Activated CD8-positive, alpha-beta memory T cell treated with anti-CD3 and anti-CD28 coated beads, Interleukin-2, amount 50 U/mL, for 48 hours (primary cell): ENCODE measurements at places on chromosomes 12 and 14.

DNA sequence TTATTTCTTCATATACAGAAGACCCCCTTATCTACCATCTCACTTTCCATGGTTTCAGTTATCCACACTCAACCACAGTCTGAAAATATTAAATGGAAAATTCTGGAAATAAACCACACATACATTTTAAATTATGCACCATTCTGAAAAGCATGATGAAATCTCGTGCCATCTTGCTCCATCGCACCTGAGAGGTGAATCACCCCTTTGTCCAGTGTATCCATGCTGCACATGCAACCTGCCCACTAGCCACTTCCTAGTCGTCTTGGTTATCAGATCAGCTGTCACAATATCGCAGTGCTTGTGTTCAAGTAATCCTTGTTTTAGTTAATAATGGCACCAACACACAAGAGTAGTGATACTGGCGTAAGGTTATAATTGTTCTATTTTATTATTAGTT, 145.7 kb downstream of the C12orf42 start:
- no peak for DNase-seq

- peak; percentile 43 for DNase-seq
These were observed 20.6 kb upstream of the RIN3 start for GRCh38 chr14:92493024-92493423.

DNA sequence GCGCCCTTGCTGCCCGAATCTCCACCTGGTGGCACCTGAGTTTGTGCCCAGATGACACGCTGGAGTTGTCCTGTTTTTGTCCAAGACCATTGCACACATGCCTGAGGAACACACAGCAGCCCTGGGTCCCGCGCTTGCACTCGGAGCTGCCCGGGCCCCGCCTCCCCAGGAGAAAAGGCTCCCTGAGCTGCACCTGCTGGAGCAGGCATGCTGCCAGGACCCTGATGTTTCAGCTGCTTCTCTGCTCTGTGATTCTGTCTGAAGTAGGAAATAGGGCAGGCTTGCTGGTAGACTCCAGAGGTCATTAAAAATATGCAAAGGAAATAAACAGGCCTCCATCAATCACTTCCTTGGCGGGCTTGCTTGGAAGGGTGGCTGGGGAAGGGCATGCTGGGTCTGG, 271.6 kb downstream of the CACNA1C start:
- DNase-seq = no peak

DNA sequence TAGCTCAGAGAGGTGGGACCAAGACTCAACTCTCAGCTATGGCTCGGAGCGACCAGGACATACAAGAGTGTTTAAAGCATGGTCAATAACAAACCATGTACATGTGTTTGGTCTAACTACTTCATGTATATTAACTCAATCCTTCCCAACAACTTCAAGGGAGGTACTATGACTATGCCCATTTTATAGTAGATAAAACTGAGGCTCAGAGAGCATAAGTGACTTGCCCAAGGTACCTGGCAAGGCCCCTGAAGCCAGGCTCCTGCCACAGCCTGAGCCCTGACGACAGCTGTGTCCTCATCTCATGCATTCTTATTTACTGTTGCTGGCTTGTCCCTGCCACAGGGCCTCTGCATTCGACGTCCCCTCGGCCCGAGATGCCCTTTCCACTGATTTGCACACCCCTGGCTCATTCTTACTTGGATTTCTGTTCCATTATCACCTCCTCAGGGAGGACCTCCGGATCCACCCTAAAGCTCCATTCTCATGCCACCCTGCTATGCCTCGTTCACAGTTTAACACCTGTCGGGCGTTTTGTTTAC, 2.6 kb downstream of the TESC start:
- no peak for DNase-seq

DNA sequence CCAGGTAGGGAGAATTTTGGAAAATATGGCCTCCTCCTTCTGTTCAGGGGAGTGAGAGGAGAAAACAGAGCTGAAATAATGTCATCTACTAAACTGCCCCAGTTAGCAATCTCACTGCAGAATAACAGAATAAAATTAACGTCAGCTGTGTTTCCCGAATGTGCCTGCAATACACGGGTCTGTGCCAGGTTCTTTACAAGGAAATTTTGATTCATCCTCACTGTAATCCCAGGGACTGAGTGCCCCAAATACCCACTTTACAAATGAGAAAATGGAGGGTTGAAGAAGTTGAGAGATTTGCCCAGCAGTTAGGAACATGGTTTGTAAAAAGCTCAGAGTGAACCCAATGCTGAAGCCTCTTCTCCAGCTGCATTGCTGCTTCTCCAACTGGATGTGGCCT, 21.3 kb upstream of the SERPINA6 start:
- no peak for DNase-seq

DNA sequence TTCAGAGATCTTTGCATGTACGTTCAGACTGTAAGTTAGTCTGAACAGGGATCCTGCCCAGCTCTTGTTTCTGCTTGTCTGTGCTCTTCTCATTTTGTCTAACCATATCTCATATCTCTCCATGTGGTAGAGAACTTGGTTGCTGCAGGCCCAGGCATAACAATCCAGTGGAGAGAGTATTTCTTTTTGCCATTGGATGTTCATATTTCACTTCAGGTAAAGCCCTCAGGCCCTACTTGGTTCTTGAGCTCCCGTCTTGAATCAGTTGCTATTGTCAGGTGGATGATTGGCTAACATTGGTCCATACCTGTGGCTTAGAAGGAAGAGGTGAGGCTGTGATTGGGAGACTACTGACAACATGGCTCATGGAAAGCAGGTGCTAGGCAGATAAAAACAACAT, 357.7 kb upstream of the FLRT2 start:
- DNase-seq = no peak

- DNase-seq = no peak
These were observed 125.3 kb downstream of the ETV6 start for GRCh38 chr12:11774821-11775220.

- no peak for DNase-seq
These were observed 11.3 kb downstream of the KIF26A start for GRCh38 chr14:104149617-104150135.

DNA sequence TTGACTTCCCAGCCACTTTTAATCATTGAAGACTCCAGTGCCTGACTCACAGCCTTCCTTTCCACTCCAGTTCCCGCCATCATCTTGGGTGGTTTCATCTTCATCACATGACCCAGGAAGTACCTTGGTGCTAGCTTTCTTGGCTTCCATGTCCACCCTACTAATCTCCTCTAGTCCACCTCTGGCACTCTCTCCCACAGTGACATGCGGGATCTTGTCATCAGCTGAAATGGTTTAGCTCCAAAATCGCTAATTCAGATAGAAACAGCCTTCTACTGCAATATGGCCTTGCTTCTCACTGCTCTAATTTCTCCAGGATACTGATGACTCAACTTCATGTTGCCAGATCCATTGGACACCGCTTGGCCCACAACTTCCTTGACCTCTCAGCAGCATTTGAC, 24.5 kb downstream of the WDR20 start:
- no peak for DNase-seq

DNA sequence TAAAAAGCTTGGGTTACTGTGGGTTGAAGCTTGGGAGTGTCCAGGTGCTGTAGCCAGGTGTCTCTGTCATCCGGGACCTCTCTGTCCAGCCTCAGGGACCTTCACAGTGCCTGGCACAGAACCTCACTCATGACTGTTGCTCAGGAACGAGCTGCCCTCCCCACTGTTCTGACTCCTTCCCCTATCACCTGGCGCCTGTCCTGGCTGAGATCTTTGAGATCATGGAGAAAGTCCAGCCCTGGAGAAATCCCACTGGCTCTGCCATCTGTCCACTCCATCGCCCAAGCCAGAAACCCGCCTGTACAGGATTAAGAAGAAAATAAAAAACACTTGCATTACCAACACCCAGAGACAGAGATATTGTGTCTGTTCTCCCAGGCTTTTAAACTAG, 53.5 kb downstream of the DGLUCY start:
- no peak for DNase-seq

- peak; percentile 77 for DNase-seq
These were observed 3.0 kb downstream of the DHRS1 start for GRCh38 chr14:24296341-24297157.

DNA sequence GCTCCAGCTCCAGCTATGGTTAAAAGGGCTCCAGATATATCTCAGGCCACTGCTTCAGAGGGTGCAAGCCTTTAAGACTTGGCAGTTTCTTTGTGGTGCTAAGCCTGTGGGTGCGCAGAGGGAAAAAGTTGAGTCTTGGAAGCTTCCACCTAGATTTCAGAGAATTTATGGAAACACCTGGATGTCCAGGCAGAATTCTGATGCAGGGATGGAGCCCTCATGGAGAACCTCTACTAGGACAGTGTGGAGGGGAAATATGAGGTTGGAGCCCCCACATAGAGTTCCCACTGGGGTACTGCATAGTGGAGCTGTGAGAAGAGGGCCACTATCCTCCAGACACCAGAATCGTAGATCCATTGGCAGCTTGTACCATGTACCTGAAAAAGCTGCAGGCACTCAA, 69.9 kb downstream of the SDR9C7 start:
- no peak for DNase-seq

DNA sequence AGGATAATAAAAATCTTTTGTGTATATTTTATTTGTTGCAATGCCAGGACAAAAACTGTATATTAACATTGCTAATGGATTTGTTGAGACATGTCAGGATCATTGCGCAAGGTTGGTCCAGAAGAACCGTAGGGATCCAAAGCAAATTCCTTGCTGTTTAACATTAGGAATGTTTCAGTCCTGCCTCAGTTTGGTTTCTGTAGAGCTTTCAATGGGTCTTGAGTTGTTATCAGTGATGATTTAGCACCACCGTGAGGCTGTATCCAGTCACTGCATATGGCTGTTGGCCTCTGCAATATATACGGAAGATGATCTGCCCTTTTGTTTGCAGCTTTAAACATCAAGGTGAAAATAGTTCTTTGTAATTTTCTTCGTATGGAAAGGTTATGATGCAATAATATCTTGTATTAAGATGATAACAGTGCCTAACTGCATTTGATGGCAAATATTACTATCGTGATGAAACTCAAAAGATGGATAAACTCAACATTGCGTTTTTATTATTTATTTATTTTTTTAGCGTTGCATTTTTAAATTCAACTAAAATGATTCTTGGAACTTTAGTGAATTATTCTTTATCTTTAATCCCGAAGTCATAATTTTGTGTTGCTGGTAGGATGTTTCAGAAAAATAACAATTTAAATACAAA, 231.2 kb downstream of the AKAP6 start:
- no peak for DNase-seq

DNA sequence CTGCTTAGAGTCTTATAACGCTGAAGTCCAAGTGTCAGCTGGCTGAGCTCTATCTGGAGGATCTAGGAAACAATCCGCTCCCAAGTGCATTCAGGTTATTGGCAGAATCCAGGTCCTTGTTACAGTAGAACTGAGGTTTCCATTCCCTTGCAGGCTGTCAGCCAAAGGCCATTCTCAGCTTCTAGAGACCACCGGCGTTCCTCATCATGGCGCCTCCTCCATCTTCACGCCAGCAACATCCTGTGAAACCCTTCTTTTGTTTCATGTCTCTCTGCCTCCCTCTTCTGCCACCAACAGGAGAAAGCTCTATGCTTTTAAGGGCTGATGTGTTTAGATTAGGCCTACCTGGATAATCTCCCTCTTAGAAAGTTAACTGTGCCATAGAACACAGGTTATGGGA, 133.0 kb upstream of the RASSF8 start:
- no peak for DNase-seq

GRCh38 chr14:69317102-69317755, 57.3 kb downstream of the GALNT16 start:
- peak; percentile 13 for DNase-seq

GRCh38 chr12:109613649-109614455, 40.3 kb downstream of the MVK start:
- no peak for DNase-seq

GRCh38 chr14:22539831-22540230, 49.2 kb downstream of the DAD1 start:
- no peak for DNase-seq

DNA sequence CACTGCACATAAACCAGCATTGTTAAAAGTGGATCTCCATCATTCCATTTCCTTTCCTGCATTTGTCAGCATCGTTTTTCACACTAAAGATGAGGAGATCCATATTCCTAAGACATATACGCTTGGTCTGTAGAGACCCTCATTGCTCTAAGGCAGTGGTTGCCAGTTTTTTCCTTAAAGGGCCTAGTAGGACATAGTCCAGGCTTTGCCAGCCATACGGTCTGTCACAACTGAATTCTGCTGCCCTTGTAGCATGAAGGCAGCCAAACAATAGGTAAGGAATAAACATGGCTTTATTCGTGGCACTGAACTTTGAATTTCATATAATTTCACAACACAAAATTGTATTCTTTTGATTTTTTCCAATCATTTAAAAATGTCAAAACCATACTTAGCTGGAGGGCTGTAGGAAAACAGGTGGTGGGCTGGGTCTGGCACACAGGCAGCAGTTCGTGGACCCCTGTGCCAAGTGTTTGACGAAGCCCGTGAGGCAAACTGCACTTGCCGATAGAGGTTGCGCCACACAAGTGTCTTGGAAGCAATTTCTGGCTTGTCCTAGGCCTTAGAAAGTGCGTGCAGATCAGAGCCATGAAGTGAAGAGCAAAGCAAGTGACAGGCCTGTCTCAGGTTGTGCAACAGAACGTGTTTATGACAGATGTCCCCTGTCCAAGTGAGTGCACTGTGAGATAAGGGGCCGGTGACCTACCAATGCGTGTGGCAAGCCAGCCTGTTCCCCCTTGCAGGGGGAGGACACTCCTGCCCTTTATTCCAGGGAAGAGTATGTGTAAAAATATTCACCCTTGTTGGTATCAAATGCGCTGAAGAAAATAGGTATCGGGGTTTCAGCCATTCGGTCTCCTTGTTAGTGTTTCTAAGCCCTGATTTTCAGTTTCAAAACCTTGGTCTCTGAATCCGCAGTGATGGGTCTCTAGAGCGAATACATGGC, 916 bp upstream of the CHPT1 start:
- peak; percentile 54 for DNase-seq

DNA sequence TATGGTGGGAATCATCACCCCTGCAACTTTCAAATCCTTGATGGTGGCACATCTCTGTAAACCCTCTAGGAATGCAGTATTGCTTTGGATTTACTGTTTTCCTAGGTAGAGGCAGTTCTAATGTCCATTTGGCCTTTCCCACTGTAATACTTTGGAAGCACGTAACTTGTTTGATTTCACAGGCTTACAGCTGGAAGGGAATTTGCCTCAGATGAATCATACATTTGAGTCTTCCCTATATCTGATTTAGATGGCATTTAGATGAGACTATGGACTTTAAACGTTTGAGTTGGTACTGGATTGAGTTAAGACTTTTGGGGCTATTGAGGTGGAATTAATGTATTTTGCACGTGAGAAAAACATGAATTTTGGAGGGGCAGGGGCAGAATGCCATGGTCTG, 35.9 kb downstream of the DAAM1 start:
- DNase-seq = no peak
